ENCODE measurements at places on chromosomes 12 and 14. TPM values are rescaled to one million over a fixed set of nuclear protein-coding genes. Genes with fewer than 3 reads are reported as not detected.

DNA sequence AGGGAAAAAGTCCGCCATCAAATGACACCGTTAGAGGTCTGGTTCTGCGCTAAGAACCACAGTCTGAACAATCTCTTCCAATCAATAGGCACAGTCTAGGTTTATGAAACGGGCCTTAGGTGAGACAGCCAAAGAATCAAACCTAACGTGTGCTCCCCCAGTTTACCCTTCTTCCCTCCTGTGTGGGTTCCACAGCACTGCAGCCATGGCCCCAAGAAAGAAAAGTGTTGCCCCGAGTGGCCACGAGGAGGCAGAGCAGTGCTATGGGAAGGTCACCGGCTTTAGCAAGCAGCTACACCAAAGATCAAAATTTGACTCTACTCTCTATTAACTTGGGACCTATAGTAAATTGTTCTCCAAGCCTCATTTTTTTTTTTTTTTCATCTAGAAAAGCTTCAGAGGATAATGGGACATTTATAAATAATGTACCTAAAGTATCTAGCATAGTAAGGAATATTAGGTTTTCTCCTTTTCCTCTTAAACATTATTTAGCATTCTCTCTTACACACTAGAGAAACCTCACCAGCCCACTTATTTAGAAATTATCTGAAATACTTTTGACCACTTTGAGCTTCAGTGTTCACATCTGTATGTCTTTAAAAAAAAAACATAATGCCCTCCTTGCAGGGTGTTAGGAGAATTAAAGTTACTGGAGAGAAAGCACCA is 70.2 kb upstream of the GPHB5 start:
- DNase-seq, result peak; percentile 81

GRCh38 chr14:35435177-35435576 is 30.6 kb upstream of the NFKBIA start:
- DNase-seq, result no peak

The P2RX2 gene
- not detected for total RNA-seq

GRCh38 chr14:60646226-60646818 is 3.0 kb downstream of the SIX1 start:
- DNase-seq, result no peak

The OTOGL gene
- total RNA-seq, result 0.52 TPM

GRCh38 chr14:102523569-102524450 is 14.2 kb upstream of the ANKRD9 start:
- DNase-seq, result no peak

- DNase-seq, result no peak
Observed at GRCh38 chr14:72574715-72575114, 319.2 kb downstream of the DPF3 start.

DNA sequence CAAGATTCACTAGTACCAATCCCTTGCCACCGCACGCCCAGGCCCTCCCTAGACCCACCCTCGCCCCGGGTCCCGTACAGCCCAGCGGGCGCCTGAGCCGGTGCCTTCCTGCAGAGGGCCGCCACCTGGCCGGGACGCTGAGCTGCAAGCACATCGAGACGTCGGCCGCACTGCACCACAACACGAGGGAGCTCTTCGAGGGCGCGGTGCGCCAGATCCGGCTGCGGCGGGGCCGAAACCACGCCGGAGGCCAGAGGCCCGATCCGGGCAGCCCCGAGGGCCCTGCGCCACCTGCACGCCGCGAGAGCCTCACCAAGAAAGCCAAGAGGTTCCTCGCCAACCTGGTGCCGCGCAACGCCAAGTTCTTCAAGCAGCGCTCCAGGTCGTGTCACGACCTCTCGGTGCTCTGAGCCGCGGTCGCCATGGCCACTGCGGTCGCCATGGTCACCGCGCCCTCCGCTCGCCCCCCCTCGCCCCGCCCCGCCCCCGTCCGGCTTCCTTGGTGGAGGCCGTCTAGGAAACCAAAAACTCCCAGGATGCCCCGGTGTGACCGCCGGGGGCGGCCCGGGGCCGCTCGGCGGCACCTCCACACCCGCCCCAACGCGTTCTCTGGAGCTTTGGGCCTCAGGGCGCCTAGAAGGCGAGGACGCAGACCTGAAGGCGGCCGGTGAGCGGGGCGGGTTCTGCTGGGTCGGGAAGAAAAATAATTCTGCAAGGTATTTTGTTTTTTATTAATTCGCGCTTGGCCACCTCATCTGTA is 3.7 kb downstream of the REM2 start:
- peak; percentile 70 for DNase-seq

GRCh38 chr14:88323086-88323522 is at the start of gene KCNK10:
TSS of gene KCNK10 (minus strand) at chr14:88323269. CDS start at chr14:88322798, 471 bp downstream.
- DNase-seq, result no peak
